ENCODE measurements at places on chromosomes 5 and 9.

GRCh38 chr5:180540050-180540694, 46.0 kb downstream of the CNOT6 start:
- no peak for DNase-seq

- DNase-seq: no peak
Measured at GRCh38 chr5:38184627-38185026, 73.7 kb upstream of the EGFLAM start.

GRCh38 chr9:116030517-116030916, 123.1 kb upstream of the PAPPA start:
- no peak for DNase-seq

GRCh38 chr5:173727839-173728778, 111.7 kb upstream of the BOD1 start:
- DNase-seq: no peak

DNA sequence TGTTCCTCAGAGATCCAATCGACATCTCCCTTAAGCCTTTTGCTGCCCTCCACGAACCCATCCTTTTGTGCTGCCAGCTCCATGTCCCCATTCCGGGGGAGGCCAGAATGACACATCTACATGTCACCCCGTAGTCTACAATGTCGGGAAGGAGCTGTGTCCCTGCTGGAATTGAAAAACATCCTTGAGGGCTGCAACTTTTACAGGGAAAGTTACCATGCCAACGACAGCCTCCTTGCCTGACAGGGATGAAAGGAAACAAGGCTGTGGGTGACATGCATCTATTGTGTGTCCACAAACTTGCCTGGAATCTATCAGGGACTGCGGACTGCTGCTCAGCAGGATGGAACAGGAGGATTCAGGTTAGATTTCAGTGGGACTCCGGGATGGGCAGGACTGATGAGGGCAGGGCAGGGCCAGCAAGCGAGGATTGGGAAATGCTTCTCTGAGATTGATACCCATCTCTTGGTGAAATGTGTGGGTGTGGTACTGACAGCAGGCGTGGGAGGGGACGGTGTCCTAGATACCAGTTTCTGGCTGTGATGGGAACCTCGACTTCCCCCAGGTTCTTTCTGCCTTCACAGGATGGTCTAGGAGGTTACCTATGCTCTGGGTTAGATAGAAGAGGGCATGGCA, 25.5 kb downstream of the EGR1 start:
- no peak for DNase-seq

GRCh38 chr9:27784847-27785713, 211.8 kb upstream of the C9orf72 start:
- no peak for DNase-seq

- DNase-seq: no peak
Measured at GRCh38 chr9:98099898-98100297, 19.1 kb downstream of the TRIM14 start.

GRCh38 chr5:55205001-55205400, 22.1 kb downstream of the MCIDAS start:
- no peak for DNase-seq

GRCh38 chr5:174571662-174572397, 152.6 kb upstream of the MSX2 start:
- no peak for DNase-seq

GRCh38 chr5:153500178-153500577, 9.7 kb downstream of the GRIA1 start:
- DNase-seq: no peak

DNA sequence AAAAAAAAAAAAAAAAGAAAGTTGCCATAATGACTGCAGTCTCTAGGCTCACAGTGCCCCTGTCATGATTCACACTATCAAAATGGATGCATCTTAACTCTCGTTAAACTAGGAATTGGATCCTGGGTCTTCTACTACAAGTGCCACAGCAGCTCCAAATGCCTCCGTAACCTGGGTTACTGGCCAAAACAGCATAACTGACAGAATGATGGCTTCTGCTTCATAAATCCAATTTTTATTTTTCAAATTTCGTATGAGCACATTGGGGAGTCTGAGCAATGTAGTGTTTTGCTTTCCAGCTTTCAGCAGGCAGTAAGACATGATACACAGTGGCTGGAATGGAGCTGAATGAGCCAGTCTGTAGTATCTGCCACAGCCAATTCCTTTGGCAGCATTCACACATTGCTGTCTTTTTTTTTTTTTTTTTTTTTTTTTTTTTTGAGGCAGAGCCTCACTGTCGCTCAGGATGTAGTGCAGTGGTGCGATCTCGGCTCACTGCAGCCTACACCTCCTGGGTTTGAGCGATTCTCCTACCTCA, 36.0 kb upstream of the NPM1 start:
- no peak for DNase-seq

DNA sequence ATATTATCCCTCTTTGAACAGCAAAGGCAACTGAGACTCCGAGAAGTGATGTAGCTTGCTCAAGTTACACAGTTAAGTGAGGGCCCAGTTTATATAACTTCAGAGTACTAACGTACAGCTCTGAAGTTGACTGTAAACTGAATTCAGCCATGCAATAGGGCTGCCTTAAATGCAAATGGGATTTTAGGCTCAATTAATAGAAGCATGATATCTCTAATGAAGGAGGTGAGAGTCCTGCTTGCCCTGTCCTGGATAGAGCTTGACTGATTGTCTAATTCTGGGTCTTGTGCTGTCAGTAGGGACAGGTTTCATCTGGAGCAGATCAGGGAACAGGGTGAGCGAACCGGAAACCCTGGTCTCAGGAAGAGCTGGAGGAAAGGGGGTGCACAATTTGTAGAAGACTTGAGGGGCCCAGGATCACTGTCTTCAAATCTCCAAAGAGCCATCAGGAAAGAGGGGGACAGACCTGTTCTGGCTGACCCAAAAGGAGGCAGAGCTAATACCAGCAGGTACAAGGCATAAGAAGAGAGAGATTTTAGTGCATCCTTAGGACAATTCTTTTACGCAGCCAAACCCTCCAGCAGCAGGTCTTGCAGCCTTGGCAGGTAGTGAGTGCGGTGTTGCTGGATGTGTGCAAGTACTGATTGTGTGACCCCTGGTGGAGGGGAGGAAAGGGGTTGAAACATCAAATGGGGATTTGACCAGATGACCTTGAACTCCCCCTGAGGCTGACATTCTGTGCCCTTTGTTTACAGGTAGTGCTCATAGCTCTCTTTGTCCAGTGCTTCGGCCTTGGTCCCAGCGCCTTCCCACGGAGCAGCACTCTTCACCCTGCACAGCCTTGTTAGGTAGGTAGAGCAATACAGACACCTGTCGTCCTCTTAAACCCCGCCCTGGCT, 13.0 kb downstream of the GSN start:
- no peak for DNase-seq

DNA sequence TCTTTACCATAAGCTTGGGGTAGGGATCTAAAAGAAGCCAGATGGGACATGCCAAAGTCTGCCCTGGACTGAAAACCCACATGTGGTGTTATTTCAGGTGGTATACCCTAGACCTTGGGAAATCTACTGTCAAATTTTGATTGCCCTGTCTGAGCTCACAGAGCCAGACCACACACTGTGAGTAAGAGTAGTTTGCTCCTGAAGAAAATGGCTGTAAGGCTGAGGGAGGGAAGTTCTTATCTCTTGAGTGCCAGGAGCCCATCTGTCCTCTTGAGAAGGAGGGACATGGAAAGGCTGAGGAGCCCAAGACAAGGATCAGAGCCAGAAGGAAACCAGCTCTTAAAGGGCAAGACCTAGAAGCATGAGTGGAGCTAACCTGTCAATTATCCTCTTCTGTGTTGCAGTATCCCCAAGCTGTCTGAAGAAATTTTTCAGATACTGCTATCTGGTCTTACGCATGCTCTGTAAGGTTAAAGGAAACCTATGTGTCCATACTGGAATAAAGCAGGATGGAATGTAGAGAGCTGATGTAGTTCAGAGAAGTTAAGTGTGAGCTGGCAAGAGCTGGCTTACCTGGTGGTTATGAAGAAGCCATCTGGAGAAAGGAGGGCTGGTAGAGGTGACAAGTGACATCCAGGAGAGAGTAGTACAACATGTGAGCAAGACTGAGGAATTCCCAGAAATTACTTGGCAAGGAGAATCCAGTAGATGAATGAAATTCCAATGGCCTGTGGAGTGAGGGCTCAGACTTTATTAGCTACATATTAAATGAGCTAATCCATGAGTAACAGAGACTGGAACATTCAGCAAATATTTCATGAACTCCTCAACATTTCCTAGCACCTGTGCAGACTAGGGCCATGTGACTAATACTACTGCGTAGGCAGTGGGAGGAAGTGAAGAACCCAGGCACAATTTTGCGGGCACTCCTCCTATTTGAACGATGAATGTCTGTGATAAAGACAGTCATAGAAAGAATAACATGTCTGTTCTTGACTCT, 389.1 kb upstream of the KIF2A start:
- DNase-seq: no peak

DNA sequence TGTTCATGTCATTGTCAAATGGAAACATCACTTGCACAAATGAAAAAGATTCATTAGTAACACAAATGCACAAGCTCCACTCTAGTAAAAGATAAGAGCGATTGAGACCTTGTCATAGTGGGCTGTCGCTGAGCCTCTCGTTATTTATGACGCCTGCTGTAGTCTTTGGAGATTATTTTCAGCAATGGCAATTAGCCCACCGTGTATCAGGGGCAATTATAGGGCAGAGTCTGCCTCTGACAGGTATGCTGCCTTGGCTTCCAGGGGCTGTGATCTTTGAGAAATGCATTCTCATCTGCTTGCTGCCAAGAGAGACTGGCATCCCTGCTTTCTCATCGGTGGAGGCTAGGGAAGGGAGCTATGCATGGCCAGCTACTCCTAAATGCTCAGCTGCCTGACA, 426.8 kb upstream of the CLINT1 start:
- no peak for DNase-seq

GRCh38 chr9:2466703-2467102, 154.9 kb upstream of the VLDLR start:
- DNase-seq: peak; percentile 12

- no peak for DNase-seq
Measured at GRCh38 chr9:37916471-37917312, 12.8 kb upstream of the SLC25A51 start.

GRCh38 chr5:28903643-28904042, 1865.3 kb upstream of the CDH9 start:
- peak; percentile 71 for DNase-seq

- DNase-seq: no peak
Measured at GRCh38 chr9:27183701-27184100, 74.7 kb downstream of the TEK start.

- no peak for DNase-seq
Measured at GRCh38 chr5:103452089-103452488, 110.5 kb downstream of the NUDT12 start.

DNA sequence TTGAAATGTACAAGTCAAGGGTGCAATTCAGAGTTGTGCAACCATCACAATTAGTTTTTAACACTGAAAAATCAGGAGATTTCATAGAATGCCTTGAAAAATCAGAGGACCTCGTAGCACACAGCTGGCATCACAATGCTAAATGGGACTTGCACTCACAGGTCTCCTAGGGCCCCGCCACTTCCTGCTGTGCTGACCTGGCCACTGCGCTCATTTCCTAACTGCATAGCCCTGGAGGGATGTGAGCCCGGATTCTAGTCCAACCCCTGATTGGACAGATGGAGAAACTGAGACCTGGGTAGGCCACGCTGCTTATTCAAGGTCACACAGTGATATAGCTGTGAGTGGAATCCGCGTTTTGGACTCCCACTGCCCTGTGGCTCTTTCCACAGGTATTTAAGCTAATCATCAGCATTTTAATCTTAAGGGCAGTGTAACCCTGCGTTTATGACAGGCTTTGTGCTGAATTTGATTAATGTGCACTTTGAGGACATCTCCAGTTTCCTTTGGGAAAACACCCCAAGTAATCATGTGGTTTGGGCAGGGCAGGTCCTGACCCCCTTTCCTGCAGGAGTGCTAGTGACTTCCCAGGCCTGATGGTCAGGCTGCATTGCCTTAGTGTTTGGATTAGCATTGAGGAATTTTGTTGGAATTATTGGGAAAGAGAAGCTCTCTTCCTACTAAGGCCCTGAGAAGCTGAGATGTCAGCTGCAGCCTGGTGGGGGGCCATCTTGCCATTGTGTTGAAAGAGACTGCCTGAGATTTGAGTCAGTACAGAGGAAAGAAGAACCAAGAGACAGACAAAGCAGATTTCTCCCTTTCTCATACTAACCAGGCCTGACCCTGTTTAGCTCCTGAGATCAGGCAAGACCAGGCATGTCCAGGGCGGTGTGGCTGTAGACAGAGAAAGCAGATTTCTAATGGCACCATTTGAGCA, 36.2 kb downstream of the STC2 start:
- DNase-seq: peak; percentile 33

DNA sequence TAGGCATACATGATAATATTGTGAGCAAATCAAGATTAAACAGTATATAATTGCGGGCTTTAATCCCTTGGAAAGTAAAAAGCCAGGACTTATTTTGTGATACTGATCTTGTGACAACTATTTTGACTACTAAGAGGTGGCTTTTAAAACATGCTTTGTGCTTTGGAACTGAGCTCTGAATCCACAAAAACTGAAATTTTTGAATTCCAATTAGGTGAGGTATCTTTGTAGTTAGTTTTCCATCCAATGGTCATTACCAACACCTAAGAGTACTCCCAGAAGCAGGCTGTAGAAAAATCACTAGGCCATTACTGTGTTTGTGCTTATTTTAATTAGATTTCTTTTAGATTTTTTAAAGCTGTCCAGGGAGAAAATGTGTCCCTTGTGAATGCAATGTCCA, 559.5 kb upstream of the WWC1 start:
- no peak for DNase-seq

DNA sequence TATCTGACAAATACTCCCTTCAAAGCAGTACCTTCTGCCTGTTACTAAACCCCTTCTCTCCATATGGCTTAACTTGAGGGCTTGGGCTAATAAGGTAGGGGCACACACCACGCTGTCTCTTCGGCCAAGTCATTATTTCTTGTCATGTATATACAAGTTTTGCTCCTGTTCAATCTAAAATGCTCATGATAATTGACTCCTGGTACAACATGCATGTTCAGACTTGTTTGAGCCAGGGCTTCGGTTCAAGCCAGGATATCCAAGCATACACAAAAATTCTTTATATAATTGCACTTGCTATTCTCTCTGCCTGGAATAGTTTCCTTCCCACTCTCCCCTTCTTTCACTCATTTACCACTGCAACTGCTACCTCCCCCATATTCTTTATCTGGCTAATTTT, 756.0 kb upstream of the C9orf72 start:
- no peak for DNase-seq

Data from SHP77 treated with DMSO at 0.1 percent for 48 hours (cell line).